ENCODE measurements at places on chromosomes 16 and 17. TPM values are rescaled to one million over a fixed set of nuclear protein-coding genes. Genes with fewer than 3 reads are reported as not detected.

DNA sequence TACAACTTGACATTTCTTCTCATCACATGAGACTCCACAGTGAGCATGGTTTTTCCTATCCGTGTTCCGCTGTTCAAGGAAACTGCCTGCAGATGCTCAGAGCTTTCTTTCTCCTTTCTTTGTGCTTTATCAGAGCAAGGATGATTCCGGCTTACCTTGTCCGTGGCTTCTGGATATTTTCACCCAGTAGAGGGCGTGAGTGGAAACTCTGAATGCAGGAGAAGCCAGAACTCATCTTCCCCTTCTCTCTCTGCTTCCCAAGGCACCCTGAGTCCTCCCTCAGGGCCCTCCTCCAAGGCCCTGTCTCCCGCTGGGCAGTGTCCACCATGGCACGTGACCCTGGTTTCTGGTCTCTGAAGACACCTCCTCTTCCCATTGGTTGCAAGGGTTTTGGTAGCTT is 721.1 kb upstream of the RBFOX1 start:
- no peak for DNase-seq

DNA sequence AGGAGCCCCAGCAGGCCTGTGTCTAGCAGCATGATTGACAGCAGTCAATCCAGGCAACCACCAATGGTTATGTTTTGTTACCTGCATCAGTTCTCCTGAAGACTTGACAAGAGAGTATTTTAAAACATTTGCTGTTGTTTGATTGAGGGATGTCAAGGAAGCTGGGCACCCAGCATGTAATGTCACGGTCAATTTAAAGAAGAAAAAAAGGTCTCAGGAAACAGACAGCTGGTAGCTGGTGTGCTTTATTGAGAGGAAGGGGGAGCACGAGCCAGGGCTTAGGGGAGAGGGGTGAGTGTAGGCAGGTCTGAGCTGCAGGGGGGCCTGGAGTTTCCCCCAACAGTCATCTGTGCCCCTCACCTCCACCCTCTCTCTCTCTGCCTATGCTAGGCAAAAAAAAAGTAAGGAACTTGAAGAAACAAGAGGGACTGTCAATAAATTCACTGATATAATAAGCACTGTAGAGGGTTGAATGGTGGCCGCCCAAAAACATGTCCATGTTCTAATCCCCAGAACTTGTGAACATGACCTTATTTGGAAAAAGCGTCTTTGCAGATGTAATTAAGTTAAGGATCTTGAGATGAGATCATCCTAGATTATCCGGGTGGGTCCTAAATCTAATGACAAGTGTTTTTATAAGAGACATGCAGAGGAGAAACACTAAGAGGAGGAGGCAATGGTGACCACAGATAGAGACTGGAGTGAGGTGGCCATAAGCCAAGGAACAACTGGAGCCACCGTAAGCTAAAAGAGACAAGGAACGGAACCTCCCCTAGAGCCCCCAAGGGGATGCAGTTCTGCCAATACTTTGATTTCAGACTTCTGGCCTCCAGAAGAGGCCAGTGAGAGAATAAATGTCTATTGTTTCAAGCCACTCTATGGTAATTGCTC is 14.5 kb downstream of the TSPOAP1 start:
- no peak for DNase-seq

- DNase-seq = no peak
Observed at GRCh38 chr16:86722970-86723369, 144.6 kb downstream of the FOXL1 start.

GRCh38 chr17:5049314-5049841 is 14.2 kb upstream of the SLC52A1 start:
- DNase-seq = peak; percentile 47

GAS7 gene
- total RNA-seq = 0.30 TPM
